ENCODE measurements at places on chromosomes 2 and 18.
A peak's percentile ranks its signal among the peaks of the same experiment; 100 is the strongest.

DNA sequence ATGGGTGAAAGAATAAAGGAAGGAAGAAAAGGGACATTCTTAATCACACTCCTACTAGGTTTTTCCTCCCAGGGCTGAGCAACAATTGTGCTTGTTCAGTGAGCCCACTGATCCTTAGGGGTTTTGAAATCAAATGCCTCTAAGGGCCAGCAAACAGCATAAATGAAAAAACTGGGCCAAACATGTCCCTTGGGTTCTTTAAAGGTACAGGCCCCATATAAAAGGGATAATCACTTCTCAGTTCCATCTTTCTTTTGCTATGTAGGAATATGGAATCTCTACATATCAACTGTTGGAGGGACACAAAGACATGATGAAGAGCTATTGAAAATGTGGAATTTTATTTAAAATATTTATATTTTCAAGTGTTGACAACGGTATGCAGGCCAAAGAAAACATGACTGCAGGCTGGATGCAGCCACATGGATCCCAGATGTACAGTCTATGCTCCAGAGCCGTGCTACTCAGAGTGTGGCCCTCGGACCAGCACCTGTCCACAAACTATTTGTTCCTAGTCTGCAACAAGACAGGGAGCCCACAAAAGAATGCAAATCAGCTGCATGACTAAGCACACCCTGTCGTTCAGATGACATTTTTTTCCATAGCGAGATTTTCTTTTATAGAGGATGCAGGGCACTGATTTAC, 110.0 kb downstream of the CDH20 start:
- DNase-seq, result no peak

GRCh38 chr2:172967036-172967982, 108.3 kb upstream of the MAP3K20 start:
- DNase-seq, result peak; percentile 25

GRCh38 chr2:219245899-219246230, 586 bp downstream of the STK16 start:
- no peak for DNase-seq

GRCh38 chr2:196409376-196409775, 230.1 kb upstream of the CCDC150 start:
- no peak for DNase-seq

Data from HuH-7.5 (cell line).